ENCODE measurements at places on chromosomes 12 and 14. TPM values are rescaled to one million over a fixed set of nuclear protein-coding genes. Genes with fewer than 3 reads are reported as not detected.
A peak's percentile ranks its signal among the peaks of the same experiment; 100 is the strongest.

Gene PDZRN4
- total RNA-seq: not detected

Gene OR6C1
- not detected for total RNA-seq

Gene TSHR
- not detected for total RNA-seq

Gene GALNT9
- not detected for total RNA-seq

Gene ERBB3
- not detected for total RNA-seq

Gene ADCY4
- total RNA-seq: not detected

Gene MIP
- not detected for total RNA-seq

Gene RDH16
- total RNA-seq: 0.05 TPM

Gene MOK
- 12.1 TPM for total RNA-seq

Gene SMCO3
- 0.16 TPM for total RNA-seq

Gene PROX2
- not detected for total RNA-seq

- DNase-seq: no peak
Observed at GRCh38 chr14:68306265-68306933, 486.5 kb downstream of the ZFP36L1 start.

DNA sequence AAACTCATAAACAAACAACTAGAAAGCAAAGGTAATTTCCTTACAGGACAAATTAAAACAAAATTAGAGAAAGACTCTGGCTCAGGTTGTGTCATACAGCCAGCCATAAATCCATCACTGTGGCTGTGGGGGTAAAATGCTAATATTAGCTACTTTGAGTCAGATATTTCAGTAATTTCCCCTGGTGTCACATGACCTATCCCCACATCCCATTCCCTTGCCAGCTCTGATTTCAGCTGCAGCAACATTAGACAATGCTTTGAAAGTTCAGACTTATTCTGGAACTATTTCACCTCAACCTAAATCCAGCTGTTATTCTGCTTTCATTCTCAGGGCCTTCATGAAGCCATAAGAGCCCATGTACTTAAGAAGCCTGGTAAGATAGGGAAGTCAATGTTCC, 55.3 kb downstream of the RPL10L start:
- DNase-seq: no peak

- DNase-seq: no peak
Observed at GRCh38 chr12:122399254-122399591, 23.2 kb downstream of the CLIP1 start.

- no peak for DNase-seq
Observed at GRCh38 chr14:27484633-27485032, 886.8 kb upstream of the NOVA1 start.

DNA sequence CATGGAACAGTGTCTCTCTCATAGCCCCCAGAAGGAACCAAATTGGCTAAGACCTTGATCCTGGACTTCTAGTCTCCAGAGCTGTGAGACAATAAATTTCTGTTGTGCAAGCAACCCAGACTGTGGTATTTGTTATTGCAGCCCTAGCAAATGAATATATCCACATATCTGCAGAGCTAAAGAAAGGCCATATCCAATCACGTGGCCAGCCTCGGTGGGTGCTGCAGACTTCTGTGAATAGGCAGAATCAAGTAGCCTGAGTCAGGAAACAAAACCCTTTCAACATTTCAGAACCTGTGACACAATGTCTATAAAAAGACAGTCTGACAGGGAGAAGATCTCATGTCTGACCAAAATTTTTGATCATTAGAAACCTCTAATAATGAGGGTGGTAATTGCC, 71.0 kb upstream of the CPM start:
- no peak for DNase-seq

- DNase-seq: no peak
Observed at GRCh38 chr14:25574628-25575325, 524.8 kb upstream of the STXBP6 start.

- DNase-seq: no peak
Observed at GRCh38 chr14:95413289-95414215, 93.8 kb upstream of the CLMN start.

GRCh38 chr12:12190087-12190809, 76.6 kb downstream of the LRP6 start:
- DNase-seq: no peak

- no peak for DNase-seq
Observed at GRCh38 chr12:32272465-32272864, 126.9 kb upstream of the FGD4 start.

DNA sequence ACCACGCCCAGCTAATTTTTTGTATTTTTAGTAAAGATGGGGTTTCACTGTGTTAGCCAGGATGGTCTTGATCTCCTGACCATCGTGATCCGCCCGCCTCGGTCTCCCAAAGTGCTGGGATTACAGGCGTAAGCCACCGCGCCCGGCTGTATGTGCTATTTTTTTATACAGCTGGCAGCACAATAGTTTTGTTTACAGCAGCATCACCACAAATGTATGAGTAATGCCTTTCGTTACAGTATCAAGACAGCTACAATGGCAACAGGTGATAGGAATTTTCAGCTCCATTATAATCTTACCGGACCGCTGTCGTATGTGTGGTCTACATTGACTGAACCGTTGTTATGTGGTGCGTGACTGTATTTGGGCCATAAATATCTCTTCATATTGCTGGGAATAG, 11.6 kb upstream of the MDM2 start:
- peak; percentile 82 for DNase-seq

- DNase-seq: peak; percentile 86
Observed at GRCh38 chr12:121802843-121803698, 738 bp upstream of the SETD1B start.

GRCh38 chr14:60265163-60265562, 16.1 kb downstream of the PPM1A start:
- no peak for DNase-seq

DNA sequence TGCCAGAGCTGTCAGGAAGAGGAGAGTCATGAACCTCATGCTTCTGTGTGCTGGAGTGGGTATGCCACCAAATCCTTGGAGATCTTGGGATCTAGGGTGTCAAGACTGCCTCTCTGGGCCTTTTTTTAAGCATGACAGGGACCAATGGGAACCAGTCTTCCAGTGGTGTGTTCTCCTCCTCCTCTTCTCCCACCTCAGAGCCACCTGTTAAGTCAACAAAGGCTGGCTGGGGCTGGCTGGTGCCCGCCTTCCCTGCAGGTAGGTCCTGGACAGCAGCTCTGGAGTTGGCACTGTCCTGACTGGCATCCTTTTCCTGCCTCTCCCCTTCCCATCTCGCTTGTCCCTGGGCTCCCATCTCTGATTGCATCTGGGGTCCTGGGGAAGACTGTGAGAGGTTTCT, at the start of gene DCD:
TSS of gene DCD (minus strand) at position 101 of the 400 bp plus-strand sequence. CDS start at position 39, 62 bp downstream.
- no peak for DNase-seq

GRCh38 chr14:99724939-99725773, 41.1 kb downstream of the CYP46A1 start:
- no peak for DNase-seq

DNA sequence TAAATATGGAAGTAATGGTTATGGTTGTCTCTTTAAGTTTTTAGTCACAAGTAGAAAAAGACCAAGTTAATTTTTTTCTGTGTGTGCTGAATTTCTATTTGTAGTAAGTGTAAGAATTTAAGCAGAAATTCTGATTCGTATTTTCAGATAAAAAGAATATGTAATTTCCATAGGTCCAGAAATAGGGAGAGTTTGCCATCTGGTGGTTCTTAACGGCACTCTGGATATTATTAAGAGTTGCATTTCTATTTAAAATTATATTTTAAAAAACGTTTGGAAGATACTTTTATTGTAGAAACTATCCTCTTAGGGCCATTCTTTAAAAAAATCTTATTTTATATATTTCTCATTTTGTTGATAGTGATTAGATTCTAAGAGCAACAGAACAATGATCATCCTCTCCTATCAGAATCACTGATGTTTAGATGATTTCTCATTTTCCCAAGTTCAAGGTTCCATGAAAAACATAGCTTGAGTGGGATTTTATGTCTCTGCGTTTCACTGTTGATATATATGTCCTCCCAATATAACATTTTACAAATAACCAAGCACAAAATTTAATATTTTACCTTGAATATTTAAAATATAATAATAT, 88.3 kb downstream of the LRRK2 start:
- no peak for DNase-seq

DNA sequence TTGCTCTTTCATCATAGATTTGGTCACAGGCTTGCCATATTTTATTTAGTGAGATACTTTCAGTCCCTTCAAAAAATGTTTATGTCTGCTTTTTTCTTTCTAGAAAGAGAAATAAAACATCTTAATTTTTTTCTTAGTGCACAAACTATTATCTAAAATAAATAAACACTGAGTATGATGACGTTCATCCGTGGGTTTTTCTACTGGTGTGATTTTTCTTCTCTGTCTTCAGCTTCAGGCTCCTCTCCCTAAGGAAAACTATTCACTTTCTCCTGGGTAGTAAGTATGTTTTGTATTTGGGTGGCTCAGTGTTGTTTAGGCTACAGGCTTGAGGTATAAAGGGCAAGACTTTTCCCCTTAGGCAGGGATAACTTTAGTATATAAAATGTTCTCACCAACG, 154.7 kb downstream of the DACT1 start:
- no peak for DNase-seq

DNA sequence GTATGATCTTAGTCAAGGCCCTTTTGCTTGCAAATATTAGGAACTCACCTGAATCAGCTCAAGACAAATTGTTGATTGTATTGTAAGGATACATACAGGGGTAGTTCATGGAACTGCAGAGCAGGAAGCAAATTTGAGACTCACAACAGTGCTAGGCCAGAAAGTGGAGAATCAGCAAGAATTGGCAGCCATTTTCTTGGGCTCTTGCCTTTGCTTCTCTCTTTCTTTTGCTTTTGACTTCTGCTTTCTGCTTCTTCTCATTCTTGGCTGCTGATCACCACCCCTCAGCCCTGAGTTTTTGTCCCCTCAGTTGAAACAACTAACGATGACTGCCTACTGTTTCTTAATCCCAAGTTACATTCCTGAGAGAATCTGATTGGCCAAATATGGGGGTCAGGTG, 34.8 kb downstream of the KCNK13 start:
- DNase-seq: no peak

- peak; percentile 28 for DNase-seq
Observed at GRCh38 chr12:50734409-50735263, 29.3 kb upstream of the ATF1 start.

DNA sequence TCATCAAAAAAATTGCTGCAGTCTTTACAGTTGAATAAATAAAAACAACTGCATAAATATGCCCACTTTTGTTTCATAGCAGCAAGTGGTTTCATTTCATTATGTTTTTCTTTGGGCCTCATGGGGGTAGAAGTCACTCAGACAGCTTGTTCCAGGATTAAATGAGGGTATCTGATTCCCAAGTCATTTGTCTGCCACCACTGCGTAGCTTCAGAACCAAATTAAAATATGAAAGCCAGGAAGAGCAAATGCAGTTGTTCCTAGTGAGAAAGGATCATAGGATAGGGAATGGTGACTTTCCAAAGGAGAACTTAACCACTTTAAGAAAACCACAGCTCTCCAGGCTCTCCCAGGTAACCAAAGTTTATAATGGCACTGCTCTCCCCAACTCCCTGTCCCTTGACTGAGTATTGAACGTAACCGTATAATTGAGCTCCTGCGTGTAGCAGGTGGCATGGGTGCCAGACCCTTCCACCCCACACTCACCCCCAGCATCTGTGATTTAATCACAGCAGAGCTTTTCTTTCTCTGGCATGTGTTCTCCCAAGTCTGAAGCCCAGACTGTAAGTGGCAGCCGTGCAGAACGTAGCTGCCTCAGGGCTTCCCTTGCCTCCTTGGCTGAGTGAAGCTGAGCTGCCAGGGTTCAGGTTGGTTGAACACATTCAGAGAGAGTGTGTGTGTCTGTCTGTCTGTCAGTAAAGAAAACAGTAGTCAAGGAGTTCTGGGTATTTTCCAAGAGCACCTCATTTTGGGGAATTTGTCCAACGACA, 11.3 kb upstream of the KCNH3 start:
- no peak for DNase-seq

DNA sequence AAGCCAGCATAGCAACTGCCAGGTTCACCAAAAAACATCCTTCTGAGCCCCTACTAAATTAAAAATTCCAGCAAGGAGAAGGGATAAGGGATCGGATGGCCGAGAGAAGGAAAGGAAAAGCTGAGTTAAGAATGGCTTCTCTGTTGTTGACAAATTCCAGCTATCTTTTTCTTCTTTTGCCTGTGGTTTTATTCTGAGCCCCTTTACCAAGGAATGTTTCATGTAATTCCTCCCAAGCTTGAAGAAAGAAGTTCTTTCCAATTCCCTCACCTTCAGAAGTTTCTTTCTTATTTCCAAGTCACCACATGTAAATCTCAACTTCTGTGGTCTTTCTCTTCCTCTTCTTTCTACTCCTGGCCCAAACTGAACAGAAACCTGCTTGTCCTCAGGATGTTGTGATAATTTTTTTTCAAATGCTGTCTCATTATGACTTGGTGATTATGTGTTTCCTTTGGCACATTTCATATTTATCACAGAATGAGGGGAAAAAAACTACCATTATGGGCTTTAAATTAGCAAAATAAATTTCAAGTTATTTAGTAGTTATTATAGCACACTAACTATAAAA, 40.0 kb downstream of the FGD6 start:
- DNase-seq: no peak
